ENCODE measurements at places on chromosomes 1 and 21. TPM values are rescaled to one million over a fixed set of nuclear protein-coding genes. Genes with fewer than 3 reads are reported as not detected.

- no peak overlapping the region for H3K27ac ChIP-seq
- no peaks in the 10 kb centered on the region for H3K4me1 ChIP-seq
- H3K4me3 ChIP-seq: no peak overlapping the region
- H3K27me3 ChIP-seq: peaks cover 60% of the 10 kb centered on the region
- no peaks in the 10 kb centered on the region for H3K36me3 ChIP-seq
- DNase-seq: no peak
Measured at GRCh38 chr21:42028766-42029425, 18.7 kb upstream of the ZBTB21 start.

GRCh38 chr1:80673935-80674597, 1126.7 kb upstream of the ADGRL2 start:
- no peaks in the 10 kb centered on the region for H3K36me3 ChIP-seq
- no peaks in the 10 kb centered on the region for H3K27me3 ChIP-seq
- no peaks in the 10 kb centered on the region for H3K4me1 ChIP-seq
- H3K4me3 ChIP-seq: no peak overlapping the region

Gene PTGFR
- 0.37 TPM for total RNA-seq

Gene CD52
- not detected for total RNA-seq
